Cortex of kidney (tissue), 1 donor: ENCODE measurements at places on chromosomes 2 and 18.

DNA sequence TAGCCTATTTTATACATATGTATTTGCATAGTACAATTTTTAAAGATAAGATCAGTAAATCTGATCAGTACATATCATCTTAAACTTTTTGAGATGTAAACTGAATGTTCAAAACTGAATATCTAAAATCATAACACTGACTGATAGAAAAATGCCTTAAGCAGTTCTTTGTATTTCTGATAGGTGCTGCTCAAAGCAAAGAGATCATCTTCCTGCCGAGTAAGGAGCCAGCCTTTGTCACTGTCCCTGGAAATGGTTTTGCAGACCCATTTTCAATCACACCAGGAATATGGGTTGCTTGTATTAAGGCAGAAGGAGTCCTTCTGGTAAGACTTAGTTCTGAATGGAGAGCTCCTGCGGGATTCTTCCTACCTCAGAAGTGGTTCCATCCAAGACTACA, 135.0 kb downstream of the LAMA3 start:
- DNase-seq: no peak

- no peak for DNase-seq
Measured at GRCh38 chr2:169039702-169040101, 8.6 kb upstream of the ABCB11 start.

DNA sequence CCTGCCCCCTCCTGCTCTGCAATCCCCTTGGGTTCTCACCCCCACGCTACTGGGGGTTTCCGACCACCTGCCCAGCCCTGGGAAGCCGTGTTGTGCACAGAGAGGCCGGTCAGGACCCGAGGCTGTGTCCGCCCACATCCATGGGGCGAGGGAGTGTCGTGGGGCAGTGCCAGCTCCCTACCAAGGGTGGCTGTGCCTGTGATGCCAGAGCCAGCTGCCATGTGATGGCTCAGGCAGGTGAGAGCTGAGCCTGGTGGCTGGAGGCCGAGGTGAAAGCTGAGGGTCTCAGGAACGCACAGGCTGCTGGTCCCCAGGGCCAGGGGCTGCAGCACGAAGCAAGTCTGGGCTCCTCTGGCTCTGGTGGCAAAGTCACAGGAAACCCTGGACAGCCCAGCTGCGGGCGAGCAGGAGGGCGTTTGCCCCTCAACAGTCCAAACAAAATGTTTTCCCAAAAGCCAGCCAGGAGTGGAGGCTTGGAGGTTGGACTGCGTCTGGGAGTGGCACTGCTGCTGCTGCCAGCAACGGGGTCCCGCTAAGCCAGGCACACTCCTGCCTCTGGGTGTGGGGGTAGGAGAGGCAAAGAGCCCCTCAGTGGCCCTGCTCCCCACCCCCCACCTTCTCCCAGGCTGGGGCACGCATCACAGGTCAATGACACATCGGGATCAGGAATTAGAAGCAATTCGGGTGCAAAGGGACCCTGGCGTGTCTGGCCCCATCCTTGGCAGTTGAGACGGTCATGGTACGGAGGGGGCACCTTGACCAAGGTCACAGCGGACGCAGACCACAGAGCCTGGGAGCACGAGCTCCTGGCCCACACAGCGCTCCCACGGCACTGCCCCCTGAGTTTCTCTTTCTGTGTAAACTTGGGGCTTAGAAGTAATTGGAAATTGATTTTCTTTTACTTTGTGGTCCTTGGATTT, 72.4 kb upstream of the GPC1 start:
- DNase-seq: no peak

GRCh38 chr2:96502891-96503636, 2.1 kb downstream of the NEURL3 start:
- no peak for DNase-seq

DNA sequence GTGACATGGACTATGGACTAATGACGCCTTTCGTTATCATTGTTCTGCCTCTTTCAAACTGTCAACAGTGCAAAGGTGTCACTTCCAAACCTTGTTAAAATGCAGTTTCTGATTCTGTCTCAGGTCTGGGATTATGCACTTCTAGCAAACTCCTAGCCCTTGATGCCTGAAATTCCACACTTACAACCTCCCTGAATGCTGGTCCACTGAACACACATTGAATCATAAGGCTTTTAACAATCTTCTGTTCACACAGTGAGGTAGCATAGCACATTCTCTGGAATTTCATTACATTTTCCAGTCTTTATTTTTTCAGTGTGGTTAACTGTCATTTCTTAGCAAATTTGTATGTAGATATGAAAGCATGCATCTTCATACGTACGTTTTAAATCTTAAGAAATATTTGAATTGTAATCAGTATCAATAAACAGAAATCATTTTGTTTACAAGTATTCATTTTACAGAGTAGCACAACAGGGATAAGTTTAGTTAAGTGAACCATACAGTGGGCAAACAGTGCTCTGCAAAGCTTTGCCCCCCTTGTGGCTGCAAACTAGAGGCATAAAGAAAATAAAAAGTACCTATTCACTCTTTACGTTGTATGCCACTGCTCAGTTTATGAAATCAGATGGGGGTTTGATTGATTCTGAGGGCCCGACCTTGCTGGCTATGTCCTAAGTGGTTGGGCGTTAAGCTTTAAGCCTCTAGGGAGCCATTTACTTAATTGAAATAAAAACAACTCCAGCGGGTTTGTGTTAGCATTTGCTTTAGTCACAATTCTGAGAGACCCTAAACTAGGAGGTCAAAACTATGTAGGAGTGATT, 250.8 kb downstream of the LRRTM1 start:
- DNase-seq: no peak

- DNase-seq: no peak
Measured at GRCh38 chr2:122423934-122424333, 668.5 kb downstream of the TSN start.

DNA sequence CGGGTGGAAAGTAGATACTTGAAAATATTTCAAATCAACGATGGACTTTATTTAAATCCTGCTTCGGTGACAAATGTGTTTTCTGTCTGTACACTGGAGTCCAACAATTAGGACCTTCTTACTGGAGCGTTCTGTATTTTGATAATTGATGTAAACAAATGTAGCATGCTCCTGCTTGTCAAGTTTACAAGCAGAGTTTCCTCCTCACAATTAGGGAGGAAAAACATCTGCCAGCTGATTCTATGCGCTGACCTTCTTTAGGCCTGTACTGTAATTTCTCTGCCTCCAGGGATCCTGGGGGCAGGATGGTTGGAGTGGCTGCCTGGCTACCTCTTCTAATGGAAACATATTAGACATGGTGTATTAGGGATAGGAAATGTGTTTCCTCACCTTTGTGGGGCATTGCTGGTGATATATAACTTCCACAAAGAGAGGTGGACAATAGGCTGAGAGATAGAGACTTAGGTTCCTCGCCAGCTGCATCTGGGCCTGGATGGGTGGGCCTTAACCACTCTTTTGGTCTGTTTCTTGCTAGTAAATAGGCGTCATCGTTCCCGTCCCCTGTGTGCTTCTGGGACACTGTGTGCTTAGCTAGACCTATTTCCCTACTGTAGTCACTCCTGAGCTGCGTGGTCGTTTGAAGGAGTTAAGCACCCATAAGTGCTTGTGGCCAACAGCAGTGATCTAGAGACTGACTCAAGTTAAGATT, 19.3 kb downstream of the GATA6 start:
- DNase-seq: no peak

GRCh38 chr2:201500534-201500933, 49.0 kb downstream of the STRADB start:
- no peak for DNase-seq
